Activated T-helper 1 cell treated with anti-CD3 and anti-CD28 coated beads, Interleukin-2, amount 50 U/mL, for 16 hours (primary cell): ENCODE measurements at places on chromosomes 2 and 18.

GRCh38 chr2:86001326-86001725, 104.4 kb downstream of the POLR1A start:
- DNase-seq: no peak

- DNase-seq: no peak
Measured at GRCh38 chr2:197167608-197168314, 142.8 kb downstream of the ANKRD44 start.

DNA sequence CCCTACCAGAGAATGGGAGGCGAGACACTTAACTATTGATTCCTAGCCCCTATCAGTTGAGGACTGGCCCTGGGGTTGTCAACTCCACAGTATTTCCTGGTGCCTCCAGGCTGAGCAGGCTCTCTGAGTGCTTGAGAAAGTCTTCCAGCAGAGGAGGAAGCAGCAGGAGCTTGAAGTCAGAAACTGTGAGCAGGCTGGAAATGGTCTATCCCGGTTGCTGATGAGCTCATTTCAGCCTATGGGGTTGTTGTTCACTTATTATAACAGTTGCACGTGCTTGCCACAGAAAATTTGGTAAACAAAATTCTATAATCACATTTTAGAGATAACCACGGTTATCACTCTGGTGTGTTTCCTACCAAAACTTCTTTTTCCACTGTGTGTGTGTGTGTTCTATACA, 254.7 kb upstream of the THUMPD2 start:
- DNase-seq: no peak

GRCh38 chr2:152221839-152222238, 46.3 kb upstream of the STAM2 start:
- DNase-seq: no peak

GRCh38 chr18:44651478-44651877, 29.2 kb upstream of the SETBP1 start:
- DNase-seq: no peak

DNA sequence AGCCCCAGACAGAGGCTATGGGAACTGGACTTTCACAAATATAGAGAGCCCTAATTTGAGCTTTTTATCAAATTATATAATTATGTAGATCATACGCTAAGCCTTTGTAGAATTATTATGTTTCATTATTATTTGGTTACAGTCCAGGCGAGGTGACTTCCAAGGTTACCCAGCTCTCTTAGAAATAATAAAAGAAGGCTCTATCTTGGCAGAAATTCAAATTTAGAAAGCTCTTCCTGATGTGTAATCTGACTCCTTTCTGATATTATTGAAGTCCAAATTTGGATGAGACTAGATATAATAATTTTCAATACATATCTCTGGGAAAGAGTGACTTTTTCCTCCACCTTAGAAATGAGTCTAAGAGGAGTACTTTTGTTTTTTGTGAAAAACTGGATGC, 4.8 kb upstream of the SLC38A11 start:
- DNase-seq: no peak

DNA sequence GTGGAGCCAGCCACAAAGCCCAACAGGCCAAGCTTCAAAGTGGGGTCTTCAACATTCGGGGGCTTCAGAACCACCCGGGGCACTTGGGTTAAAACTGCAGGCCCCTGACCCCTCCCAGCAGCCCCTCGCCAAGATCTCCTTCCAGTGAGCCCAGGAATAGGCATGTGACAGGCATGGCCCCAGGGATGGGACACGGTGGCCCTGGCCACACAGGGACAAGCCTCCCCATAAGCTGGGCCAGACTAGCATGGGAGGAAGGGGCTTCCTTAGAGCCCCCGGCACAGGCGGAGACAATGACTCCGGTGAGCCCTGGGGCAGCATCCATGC, 52.4 kb downstream of the BIN1 start:
- DNase-seq: no peak

GRCh38 chr18:71784777-71785176, 759.4 kb downstream of the CBLN2 start:
- no peak for DNase-seq

- DNase-seq: no peak
Measured at GRCh38 chr2:156322686-156323231, 9.8 kb downstream of the NR4A2 start.

DNA sequence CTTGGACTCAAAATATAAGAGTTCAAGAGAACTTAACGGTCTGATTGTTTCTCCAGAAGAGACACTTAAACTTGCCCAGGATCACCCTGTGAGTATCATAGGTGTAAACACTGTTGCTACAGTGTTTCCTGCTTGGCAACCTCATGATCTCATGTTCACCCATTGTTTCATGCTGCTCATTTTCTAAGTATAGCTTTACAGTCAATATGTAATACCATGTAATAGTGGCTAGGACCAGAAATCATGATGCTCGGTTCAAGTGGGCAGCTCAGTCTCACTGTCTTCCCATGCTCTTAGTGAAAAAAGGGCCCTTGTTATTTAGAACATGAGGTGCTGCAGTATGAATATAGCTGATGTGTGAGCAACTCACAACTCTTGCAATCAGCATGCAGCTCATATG, 157.5 kb downstream of the CERS6 start:
- no peak for DNase-seq

- no peak for DNase-seq
Measured at GRCh38 chr18:39455285-39455684, 1889.7 kb upstream of the CELF4 start.

DNA sequence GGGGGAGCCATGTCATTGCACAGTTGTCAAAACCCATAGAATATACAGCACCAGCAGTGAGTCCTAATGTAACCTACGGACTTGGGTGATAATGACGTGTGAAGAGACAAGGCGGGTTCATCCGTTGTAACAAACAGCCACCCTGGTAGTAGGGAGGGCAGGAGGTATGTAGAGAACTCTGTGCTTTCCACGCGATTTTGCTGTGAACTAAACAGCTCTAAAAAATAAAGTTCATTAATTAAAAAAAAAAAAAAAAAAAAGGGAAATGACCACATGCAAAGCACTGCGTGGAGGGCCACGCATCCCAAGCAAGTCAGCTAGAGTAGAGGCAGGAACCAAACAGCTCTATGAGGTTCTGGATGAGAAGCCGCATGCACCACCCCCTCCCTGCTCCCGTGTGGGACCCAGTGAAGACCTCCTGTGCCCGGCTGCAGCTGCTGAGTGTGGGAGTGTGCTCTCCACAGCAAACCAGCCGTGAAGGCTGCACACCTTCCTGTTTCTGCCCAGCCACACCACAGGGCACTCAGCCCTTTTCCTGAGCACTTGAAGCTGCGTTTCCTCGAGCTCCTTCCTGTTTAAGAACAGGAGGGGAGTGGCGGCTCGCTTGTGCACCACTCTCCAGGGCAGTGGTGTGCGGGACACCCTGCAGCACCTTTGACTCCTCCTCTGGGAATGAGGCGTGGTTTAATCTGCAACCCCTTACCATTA, 65.6 kb downstream of the ODC1 start:
- DNase-seq: no peak

DNA sequence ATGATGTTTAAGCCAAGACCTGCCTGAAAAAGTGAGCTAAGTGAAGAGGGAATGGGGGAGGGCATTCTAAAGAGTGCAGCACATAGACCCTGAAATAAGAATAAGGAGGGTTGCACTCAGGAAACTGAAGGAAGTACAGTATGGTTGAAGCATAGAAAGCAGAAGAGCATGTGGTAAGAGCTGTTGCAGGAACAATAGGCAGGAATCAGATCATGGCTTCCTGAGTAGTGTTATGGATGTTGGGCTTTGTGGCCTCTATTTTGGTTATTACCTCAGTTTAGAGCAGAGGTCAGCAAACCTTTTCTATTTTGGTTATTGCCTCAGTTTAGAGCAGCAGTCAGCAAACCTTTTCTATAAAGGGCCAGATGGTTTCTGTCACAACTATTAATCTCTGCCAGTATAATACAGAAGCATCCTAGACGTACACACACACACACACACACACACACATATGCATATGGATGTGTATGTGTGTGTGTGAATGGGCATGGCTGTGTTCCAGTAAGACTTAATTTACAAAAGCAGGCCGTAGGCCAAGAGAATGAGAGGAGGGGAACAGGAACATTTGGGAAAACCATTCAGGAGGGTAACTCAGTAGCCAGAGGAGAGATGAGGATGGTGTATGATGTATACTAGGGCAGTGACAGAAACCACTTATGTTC, 91.1 kb upstream of the MYO3B start:
- DNase-seq: no peak

- no peak for DNase-seq
Measured at GRCh38 chr2:27243391-27244130, 19.3 kb downstream of the SLC30A3 start.

DNA sequence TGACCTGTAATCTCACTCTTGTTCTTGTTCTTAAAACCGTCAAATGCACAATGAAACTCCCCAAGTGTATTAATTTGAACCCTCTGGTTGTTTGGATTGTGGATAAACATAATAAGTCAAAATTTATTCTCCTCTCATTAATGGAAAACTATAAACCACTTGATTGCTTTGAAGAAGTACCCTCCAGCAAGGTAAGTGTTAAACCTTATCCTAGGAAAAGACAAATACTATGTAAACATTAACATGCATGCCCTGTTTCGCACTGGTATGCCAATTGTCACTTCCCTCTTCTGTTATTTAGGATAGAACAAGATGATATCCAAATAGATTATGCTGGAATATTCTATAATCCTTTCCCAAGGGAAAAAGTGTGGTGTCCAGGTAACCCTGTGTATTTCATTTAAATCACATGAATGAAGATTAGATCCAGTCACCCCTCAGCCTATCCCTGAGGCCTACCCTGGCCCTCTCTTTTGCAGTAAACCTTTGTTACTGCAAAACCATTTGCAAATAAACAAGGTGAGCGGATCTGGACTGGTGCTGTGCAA, 1.3 kb downstream of the ADI1 start:
- DNase-seq: no peak

DNA sequence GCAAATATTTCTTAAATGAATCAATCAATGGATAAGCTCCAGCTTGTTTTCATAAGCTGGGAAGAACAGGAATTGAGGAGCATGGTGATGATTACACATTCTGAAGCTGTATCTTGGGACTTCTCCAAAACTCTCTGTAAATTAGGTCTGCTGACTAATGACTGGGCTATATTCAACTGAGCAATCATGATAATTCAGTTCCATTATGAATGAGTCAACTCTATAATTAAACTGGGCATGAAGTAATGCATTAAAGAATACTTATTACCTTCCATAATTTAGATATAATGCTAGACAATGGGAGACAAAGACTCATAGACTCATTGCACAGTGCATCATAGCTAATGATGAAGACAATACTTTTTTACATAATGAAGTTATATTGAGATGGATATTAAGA, 207.4 kb downstream of the CBLN2 start:
- no peak for DNase-seq

- no peak for DNase-seq
Measured at GRCh38 chr2:216319771-216320170, 52.5 kb downstream of the MARCHF4 start.

DNA sequence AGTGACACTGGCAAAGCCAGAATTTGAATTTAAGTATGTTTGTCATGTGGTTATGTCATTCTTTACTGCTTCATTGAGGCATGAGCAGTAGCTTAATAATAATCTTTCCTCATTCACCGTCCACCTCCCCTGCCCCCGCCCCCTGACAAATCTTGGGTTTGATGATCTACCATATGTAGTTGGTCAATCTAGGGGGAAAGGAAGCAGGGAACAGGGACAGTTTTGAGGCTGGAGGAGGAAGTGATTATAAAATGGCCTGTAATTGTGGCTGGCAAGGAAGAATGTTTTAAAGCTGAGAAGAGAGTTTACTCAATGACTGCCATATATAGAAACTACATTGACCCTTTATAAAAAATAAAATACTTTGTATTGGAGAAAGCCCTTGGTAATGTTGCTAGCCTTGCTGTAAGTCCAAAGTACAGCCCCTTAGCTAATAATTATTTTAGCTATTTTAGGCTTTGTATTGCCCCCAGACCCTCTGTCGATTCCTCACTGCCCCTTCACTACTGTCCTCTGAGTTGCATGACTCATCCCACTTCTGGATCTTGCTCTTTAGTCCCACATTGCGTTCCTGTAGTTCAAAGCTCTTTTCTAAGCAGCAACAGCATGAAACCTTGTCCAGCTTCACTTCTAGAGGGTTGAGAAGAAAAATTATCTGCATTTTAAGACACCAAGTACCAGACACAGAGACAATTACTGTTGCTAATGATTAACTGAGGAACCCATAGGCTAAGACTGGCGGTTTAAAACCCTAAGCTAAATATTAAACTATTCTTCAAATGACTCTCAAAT, 38.4 kb downstream of the PELI1 start:
- DNase-seq: no peak

DNA sequence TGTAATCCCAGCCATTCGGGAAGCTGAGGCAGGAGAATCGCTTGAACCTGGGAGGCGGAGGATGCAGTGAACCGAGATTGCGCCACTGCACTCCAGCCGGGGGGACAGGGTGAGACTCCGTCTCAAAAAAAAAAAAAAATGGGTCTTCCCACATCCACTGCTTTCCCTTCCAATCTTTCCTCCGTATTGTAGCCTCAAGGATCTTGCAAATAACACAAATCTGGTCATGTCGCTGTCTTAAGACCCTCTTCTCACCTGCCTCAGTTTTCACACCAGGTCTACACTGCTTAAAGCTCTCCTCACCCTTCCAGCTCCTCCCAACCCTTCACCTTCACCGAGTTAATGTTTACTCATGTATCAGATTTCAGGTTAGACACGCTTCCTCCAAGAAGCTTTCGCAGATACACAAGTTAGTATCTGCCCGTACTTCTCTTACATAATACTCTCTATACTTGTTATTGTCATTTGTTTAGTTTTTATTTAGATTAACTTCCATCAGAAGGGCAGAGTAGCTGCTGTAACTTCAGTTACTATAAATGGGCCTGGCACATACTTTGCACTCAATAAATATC, 1.5 kb downstream of the IER3IP1 start:
- no peak for DNase-seq

DNA sequence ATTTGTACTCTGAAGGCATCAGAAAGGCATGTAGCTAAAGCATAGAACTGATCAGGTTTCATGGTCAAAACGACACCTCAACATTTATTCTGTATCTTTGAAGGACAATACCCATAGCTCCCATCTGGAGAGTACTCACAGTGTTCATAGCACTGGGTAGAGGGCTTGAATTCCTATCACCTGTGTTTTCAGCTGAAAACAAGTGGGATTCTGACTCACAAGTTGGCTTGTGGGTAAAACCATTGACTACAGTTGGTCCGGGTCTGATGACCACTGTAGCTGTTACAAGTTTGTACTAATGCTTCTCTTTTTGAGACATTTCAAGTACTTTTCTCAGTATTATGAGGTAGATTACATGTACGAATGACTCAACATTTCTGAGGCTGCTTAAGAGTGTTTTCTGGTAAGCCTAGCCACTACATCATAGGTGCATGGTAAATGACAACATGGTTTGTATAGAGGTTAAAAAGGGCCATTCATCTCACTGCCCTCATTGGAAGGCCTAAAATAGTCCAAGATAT, 68.6 kb upstream of the PELI1 start:
- DNase-seq: peak; percentile 21

GRCh38 chr2:216281316-216281715, 91.0 kb downstream of the MARCHF4 start:
- no peak for DNase-seq

GRCh38 chr2:186126181-186126580, 359.9 kb upstream of the ZC3H15 start:
- DNase-seq: no peak
